NK-92 treated with Interleukin-12 subunit alpha and Interleukin-12 subunit beta, amount 100 ng/mL, for 24 hours (cell line): ENCODE measurements at places on chromosomes 1 and 21.

GRCh38 chr1:83516369-83516768 is 482.6 kb downstream of the TTLL7 start:
- DNase-seq: no peak

DNA sequence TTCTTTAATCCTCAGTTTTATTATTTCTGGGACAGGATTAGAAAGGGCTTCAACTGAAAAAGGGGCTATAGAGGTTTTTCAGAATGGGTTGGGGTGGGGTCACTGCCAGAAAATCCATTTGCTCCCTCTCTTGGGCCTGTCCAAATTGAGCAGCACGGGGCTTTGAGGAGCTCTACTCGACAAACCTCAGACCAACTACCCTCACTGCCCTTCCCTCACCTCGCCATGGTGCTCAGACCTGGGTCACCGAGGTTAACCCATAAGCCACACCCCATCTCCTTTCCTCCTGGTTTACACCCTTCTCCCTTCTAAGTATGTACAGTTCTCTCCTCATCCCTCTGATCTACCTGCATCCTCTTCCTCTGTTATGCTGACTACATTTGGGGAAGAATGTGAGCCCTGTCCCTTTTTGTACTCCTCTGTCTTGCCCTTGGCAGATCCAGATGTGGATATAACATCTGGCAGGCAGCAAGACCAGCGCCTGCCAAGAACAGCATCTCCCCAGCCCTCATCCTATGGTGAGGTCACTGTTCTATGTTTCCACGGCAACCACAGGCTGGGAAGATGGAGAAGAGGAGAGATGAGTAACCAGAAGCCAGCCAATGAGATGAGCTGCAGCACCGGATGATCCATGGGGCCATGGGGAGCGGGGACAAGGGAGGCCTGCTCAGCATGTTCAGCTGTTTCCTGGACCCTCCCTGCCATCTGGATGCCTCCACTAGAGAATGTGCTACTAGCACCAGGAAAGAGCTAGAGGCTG is 3.7 kb upstream of the FABP3 start:
- no peak for DNase-seq

GRCh38 chr1:20280341-20280740 is 10.3 kb upstream of the VWA5B1 start:
- no peak for DNase-seq

GRCh38 chr1:191662051-191662450 is 496.2 kb upstream of the RGS18 start:
- no peak for DNase-seq

- no peak for DNase-seq
Measured at GRCh38 chr1:227312361-227313025, 5.8 kb downstream of the CDC42BPA start.

GRCh38 chr1:175511496-175511895 is 231.9 kb downstream of the TNR start:
- DNase-seq: no peak

- DNase-seq: no peak
Measured at GRCh38 chr1:211944733-211945500, 90.4 kb downstream of the INTS7 start.

- no peak for DNase-seq
Measured at GRCh38 chr1:74388855-74389254, 123.6 kb downstream of the LRRC53 start.

DNA sequence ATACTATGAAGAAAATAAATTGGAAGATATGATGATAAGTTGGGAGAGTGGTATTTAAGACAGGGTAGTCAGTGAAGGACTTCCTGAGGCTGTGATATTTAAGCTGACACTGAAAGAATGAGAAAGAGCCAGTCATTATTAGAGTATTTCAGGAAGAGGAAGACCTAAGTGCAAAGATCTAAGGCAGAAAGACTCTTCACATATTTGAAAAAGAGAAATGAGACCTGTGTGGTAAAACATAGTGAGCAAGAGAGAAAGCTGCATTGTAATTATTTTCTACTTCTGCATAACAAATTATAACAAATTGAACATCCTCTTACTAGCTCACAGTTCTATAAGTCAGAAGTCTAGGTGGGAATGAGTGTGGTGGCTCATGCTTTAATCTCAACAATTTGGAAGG is 34.6 kb upstream of the DOCK7 start:
- no peak for DNase-seq

DNA sequence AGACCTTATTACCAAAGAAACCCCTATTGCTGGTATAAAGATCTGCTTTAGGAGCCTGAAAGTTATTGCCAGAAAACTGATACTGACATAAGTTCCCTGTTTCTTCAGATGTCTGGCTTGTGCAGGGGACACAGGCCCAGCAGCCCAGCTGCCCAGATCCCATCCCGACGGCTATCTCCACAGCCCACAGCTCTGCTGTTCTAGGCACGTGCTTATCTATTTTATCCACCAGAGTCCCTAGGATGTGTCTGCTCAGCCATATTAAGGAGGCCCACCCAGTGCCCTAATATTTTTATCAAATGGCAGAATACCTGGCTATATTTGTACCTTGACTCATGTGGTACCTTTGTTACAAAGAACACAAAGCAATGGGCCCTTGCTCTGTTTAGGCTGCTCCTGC is 58.9 kb downstream of the DDX20 start:
- DNase-seq: no peak

GRCh38 chr1:24440436-24440835 is 24.8 kb downstream of the NIPAL3 start:
- no peak for DNase-seq

- peak; percentile 59 for DNase-seq
Measured at GRCh38 chr21:33230545-33231324, 997 bp downstream of the IFNAR2 start.

DNA sequence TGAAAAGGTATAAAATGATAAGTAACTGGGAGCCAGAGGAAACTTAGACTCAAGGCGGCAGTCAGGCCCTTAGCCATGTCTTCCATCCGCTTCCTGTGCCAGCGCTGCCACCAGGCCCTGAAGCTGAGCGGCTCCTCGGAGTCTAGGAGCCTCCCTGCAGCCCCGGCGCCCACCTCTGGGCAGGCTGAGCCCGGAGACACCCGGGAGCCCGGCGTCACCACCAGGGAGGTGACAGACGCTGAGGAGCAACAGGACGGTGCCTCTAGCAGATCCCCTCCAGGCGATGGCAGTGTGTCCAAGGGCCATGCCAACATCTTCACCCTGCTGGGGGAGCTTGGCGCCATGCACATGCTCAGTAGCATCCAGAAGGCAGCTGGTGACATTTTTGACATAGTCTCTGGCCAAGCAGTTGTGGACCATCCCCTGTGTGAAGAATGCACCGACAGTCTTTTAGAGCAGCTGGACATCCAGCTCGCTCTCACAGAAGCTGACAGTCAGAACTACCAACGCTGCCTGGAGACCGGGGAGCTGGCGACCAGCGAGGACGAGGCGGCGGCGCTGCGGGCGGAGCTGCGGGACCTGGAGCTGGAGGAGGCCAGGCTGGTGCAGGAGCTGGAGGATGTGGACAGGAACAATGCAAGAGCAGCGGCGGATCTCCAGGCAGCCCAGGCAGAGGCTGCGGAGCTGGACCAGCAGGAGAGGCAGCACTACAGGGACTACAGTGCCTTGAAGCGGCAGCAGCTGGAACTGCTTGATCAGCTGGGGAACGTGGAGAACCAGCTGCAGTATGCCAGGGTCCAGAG is at the start of gene BECN2:
Gene BECN2, plus strand, starts transcription at position 76 of the 803 bp plus-strand sequence. Its CDS starts 0 bp downstream, at position 76.
- no peak for DNase-seq

- no peak for DNase-seq
Measured at GRCh38 chr1:18954270-18955071, 2.0 kb downstream of the IFFO2 start.

- no peak for DNase-seq
Measured at GRCh38 chr21:42358261-42358660, 7.5 kb upstream of the TFF2 start.

GRCh38 chr1:192443616-192444015 is 126.8 kb downstream of the RGS21 start:
- no peak for DNase-seq

DNA sequence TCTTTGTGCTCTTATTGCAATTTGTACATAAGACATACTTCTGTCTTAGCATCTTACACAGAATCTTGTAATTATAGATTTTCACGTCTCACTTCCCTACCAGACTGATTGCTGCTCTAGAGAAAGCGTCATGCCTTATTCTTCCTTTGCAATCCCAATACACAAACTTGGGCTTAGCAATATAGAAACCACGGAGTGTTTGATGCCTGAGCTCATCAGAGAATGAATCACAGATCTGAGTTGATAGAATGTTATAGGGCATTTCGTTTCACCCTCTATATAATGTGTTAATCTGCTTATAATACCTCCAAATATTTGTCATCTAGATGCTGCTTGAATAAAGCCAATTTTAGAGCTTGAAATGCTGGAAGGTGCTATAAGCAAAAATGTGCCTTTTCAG is 6.6 kb downstream of the FMO1 start:
- DNase-seq: no peak

DNA sequence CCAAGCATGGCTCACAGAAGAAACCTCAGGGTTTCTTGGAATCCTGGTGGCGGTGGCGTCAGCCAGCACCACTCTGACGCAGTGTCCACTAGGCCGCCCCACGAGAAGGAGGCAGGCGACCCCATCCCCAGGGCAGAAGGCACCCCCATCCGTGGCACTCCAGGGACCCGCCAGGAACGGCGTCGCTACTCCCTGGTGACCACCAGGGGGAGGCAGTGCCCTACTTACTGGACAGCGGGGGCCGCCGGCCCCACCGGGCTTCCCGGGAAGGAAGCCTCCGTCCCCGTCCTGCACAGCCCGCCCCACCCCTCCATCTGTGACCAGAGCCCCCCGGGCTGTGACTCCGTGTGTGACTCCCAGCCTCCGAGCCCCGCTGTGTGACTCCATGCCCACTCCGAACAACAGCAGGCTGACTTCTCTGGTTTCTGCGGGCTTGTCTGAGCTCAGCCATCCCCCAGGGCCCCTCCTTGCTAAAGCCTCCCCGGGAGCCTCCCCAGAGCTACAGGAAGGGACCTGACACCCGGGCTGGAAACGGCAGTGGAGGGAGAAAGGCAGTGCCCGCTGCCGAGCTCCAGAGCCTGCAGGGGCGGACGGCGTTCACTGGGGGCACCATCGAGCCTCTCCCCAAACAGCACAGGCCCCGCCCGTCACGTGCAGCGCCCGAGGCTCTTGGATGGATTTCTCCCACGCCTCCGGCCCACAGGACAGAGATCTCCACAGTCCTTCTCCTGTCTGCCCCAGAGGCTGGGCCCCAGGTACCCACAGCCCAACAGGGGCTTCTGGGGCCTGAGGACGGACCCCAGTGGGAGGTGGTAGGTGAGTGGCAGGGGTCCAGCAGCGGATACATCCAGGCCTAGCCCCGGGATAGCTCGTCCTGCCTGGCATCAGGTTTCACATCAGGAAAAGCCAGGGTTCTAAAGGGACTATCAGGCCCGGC is 21.1 kb downstream of the KIF17 start:
- DNase-seq: peak; percentile 35

DNA sequence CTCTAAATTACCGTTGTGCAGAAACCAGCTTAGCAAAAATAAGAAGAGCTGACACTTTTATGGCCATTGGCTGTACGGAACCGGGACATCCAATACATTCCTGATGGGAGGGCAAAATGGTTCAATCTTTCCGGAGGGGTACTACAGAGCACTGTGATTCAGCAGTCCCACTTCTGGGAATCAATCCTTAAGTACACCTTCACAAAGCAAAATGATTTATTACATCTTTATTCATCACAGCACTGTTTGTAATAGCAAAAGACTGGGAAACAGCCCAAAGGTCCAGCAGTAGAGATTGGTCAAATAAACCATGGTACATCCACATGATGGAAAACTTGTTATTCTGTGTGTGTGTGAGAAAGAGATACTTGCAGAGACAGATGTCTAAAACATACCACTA is 9.7 kb downstream of the GNG12 start:
- no peak for DNase-seq

DNA sequence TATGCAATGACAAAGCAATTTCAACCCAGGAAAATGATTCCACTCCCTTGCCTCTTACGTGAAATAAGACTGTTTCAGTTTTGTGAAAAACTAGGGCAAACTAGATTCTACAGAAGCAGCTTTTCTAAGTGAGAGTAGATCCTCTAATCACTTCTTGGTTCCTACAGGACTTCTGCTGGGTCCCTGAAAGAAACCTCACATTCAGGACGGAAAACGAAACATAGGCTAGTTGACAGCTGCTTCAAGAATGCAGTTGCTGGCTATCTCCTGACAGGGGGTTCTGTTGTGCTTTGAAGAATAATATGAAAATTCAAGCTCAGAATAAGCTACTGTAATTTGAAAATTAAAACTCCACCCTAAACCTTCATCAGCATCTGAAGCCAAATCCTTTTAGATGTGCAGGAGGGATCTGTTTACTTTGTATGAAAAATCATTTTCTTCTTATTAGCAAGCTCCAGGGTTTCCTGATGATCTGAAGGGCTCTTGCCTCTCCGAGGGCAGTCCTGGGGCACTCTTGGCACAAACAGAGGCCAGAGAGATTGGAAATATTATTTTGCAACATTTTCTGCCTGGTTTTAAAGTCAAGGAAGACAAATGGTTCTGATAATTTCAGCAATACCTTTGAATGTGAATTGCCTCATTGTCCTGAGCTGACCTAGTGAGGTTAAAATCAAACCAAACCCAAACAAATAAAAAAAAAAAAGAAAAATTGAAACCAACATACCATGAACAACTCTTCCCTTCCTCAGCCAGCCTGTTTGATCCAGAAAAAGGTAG is 55.0 kb downstream of the NTMT2 start:
- no peak for DNase-seq

- DNase-seq: no peak
Measured at GRCh38 chr1:181630398-181630797, 147.1 kb downstream of the CACNA1E start.

DNA sequence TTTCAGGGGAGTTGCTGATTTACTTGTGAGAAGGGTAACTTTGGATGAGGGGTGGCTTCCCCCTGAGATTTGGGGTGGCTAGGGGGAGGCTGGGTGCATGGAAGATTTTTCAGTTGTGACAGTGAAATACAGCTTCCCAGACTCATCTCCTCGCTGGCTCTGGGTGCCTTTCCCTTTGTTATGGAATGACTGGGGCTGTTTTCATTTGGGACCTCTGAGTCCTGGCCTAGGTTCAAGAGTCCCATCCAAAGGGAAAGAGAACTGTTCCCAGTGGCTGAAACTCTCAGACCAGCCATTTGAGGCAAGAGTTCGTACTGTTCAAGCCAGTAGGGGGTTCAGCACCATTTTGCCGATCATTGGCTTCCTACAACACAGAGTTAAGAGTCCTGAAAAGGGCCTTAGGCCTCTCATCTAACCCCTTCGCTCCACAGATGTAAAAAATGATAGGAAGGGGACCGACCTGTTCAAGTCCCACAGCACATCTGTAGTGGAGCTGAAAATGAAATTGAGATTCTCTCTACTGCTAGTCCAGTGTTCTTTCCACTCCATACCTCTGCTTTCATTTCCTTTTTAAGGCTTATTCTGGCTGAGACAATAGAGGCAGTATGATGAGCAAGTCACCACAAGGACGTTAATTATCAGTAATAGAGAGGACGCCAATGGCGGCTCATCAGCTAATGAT is 958 bp downstream of the DDR2 start:
- DNase-seq: no peak

GRCh38 chr1:241375886-241376285 is 18.9 kb upstream of the RGS7 start:
- no peak for DNase-seq

- DNase-seq: no peak
Measured at GRCh38 chr1:235702412-235702811, 52.8 kb upstream of the GNG4 start.

GRCh38 chr21:44833663-44834062 is 15.8 kb upstream of the SUMO3 start:
- no peak for DNase-seq

- no peak for DNase-seq
Measured at GRCh38 chr1:169891539-169891885, 2.2 kb downstream of the SCYL3 start.

- no peak for DNase-seq
Measured at GRCh38 chr1:94462606-94463005, 44.4 kb downstream of the ABCD3 start.
